Aorta (tissue), 5 donors: ENCODE measurements at places on chromosomes 2 and 18.

GRCh38 chr2:233936089-233936488, 18.9 kb downstream of the TRPM8 start:
- no peak overlapping the region for H3K4me3 ChIP-seq
- peaks cover 1% of the 10 kb centered on the region for H3K27me3 ChIP-seq
- H3K4me1 ChIP-seq = no peaks in the 10 kb centered on the region
- no peak for DNase-seq
- H3K36me3 ChIP-seq = no peaks in the 10 kb centered on the region

DNA sequence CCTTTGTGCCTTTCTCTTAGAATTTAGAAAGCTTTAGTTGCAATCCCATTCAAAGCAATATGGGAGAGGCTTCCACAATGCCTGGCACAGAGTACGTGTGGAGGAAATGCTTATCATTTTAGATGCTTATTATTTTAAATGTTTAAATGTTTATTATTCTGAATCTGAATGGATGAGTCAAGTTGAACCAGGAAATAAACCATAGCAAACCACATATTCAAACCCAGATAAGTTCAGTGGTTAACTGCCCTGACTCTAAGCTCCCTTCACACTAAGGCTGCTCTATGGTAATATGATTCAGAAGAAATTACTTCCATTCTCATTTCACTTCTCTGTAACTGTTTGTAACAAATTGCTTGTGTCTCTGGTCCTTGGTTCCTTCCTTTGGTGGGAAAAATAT, 5.2 kb upstream of the PPP4R1 start:
- H3K4me3 ChIP-seq = no peak overlapping the region
- H3K27ac ChIP-seq = peak overlapping the region; percentile 28
- no peaks in the 10 kb centered on the region for H3K4me1 ChIP-seq
- DNase-seq = no peak

- no peak for DNase-seq
- no peaks in the 10 kb centered on the region for H3K36me3 ChIP-seq
- H3K4me3 ChIP-seq = no peak overlapping the region
- H3K27ac ChIP-seq = no peak overlapping the region
- H3K4me1 ChIP-seq = no peaks in the 10 kb centered on the region
- no peaks in the 10 kb centered on the region for H3K27me3 ChIP-seq
These were observed 440.5 kb downstream of the NUP35 start for GRCh38 chr2:183564726-183565125.

DNA sequence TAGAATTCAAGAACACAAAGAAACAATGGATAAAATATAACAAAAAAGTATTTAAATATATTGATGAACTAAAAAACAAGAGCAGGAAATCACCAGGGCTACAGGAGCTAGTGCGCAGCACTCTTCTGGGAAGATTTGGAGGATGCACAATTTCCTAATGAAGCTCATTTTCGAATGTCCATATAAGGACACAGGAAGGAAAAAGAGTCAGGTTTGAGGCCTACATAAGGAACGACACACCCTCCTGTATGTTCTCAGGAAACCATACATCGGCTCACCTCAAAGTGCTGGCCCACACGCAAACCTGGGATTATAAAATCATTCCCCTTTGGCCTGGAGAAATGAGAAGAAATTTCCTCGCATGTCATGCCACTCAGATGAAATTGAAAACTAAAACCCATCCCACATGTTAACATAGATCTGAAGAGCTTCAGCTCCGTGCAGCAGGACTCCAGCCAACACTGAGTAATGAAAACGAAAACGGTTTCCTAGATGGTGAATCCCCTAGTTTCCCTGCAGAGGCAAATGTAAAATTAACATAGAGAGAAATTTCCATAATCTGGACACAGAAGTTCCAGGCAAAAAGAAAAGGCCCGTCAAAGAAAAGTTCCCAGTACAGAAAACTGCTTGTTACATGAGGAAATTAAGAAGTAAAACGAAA, 825.8 kb downstream of the SOCS6 start:
- no peaks in the 10 kb centered on the region for H3K27me3 ChIP-seq
- H3K4me1 ChIP-seq = no peaks in the 10 kb centered on the region
- no peak for DNase-seq
- no peak overlapping the region for H3K27ac ChIP-seq

DNA sequence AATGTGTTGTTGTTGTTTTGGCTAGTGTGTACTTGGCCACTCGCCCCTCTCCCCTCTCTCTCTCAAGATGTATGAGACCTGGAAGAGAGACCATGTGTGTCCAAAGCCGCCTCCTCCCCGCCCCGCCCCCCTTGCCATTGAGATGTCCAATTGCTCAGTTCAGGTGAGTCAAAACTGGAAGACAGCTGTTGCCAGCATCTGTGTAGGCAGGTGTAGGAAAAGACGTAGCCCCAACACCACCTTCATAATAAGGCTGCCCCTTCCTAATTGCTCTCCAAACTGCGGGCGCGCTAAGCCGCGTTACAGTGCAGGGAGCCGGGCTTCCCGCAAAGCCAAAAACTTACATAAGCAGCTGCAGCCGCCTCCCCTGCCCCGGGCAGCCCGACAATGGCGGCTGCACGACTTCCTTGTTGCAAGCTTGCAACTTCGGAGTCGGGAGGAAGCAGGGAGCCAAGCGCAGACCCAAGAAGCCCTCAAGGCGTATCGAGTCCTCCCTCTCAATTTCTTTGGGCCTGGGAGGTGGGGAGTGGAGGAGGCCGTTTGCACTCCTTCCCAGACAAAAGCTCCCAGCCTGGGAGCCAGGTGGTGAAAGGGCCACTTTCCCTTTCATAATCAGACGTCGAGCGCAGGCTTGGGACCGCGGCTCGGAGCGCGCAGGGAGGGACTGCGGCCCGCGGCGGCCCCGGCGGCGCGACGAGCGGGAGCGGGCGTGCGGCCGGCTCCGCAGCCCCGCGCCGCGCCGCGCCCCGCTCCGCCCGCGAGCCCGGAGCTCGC, 882 bp downstream of the ZBTB14 start:
- H3K27me3 ChIP-seq = no peaks in the 10 kb centered on the region
- H3K4me3 ChIP-seq = peak overlapping the region; percentile 67
- peak; percentile 86 for DNase-seq
- H3K4me1 ChIP-seq = no peaks in the 10 kb centered on the region

GRCh38 chr2:177072090-177072489, 140.5 kb upstream of the HNRNPA3 start:
- H3K4me1 ChIP-seq = no peaks in the 10 kb centered on the region
- no peak overlapping the region for H3K4me3 ChIP-seq
- no peaks in the 10 kb centered on the region for H3K27me3 ChIP-seq
- H3K36me3 ChIP-seq = no peaks in the 10 kb centered on the region
- DNase-seq = no peak
- no peak overlapping the region for H3K27ac ChIP-seq
